ENCODE measurements at places on chromosomes 2 and 18.

DNA sequence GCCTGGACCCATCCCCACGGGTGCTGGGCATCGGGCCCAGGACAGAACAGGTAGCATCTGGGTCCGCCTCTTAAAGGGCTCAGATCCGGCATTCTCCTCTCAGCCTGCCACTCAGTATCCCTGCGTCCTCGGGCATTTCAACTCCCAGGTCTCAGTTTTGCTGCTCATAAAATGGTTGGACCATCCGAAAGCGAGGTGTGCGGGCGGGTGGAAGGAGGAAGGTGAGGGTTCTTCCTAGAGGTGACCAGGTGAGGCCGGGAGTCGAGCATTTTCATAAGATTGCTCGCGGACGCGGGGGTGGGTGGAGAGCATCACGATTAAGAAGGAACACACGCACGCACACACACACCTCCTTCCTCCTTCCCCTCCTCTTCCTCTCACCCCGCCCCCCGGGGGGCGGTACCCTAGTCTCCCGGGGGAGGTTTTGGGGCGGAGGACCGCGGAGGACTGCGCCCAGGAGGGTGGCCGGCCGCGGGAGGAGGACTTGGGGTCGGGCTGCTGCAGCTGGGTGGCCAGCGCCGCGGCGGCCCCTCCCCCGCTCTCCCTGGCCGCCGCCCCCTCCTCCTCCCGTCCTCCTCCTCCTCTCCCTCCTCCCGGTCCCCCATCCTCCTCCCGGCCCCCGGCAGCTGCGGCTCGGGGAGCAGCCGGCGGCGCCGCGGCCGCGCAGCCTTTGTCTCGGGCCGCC is 97.9 kb upstream of the GPR45 start:
- no peak for DNase-seq

GRCh38 chr2:180876506-180876905 is 103.9 kb upstream of the UBE2E3 start:
- DNase-seq: no peak

DNA sequence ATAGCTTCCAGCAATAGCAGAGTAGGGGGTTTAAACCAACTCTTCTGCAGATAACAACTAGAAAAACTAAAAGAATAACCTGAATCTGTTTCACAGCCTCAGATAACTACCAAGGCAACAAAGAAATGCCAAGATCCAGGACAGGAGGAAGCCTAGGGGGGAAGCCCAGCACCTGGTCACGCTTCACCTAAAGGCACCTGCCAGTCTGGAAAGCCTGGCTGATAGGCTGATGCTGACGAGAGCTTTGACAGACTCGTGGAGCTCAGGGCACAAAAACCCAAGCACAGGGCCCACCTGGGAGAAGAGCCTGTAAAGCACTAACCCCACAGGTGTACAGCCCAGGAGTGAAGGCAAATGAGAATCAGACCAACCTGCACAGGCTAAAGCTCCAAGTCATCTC is 22.6 kb downstream of the EIPR1 start:
- no peak for DNase-seq

GRCh38 chr2:238573065-238573778 is 146.5 kb downstream of the ASB1 start:
- no peak for DNase-seq

- no peak for DNase-seq
Measured at GRCh38 chr2:51997571-51997970, 965.6 kb upstream of the NRXN1 start.

DNA sequence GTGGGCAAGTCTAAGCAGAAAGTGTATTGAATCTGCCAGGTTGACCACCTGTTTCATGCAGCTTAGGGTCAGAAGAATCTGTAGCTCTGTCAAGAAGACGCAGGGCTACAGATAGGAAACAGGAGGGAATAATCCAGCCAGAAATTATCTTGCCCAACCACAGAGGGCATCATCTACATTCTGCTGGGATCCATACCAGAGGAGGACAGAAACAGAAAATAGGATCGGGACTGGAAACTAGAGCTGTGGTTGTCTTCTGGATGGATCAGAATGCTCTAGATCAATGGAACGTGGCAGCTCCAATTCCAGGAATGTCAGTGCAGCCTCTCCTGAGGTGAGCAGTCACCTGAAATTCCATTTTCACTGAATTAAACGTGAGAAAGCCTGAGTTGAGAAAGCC is 3.6 kb downstream of the SPATA3 start:
- no peak for DNase-seq

- DNase-seq: no peak
Measured at GRCh38 chr2:233118648-233119000, 58.5 kb downstream of the INPP5D start.

DNA sequence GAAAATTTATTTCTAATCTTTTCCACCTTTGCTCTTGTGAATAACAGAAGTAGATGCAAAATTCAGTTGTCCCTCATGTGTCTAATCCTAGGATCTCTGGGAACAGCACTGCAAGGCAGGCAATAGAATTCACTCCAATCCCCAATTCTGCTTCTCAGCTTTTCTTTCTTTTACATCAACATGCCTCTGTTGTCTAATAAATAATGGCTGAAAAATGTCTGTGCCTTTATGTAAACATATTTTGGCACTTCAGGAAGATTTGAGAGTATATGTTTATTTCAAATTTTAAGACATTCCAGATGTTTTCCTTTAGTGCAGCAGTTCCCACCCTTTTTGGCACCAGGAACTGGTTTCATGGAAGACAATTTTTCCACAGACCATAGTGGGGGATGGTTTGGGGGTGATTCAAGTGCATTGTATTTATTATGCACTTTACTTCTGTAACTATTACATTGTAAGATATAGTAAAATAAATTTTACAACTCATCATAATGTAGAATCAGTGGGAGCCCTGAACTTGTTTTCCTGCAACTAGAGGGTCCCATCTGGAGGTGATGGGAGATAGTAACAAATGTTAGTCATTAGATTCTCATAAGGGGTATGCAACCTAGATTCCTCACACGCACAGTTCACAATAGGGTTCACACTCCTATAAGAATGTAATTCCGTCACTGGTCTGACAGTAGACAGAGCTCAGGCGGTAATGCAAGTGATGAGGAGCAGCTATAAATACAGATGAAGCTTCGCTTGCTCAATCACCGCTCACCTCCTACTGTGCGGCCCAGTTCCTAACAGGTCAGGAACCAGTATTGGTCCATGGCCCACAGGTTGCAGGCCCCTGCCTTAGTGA is 590.3 kb upstream of the CNTNAP5 start:
- no peak for DNase-seq

DNA sequence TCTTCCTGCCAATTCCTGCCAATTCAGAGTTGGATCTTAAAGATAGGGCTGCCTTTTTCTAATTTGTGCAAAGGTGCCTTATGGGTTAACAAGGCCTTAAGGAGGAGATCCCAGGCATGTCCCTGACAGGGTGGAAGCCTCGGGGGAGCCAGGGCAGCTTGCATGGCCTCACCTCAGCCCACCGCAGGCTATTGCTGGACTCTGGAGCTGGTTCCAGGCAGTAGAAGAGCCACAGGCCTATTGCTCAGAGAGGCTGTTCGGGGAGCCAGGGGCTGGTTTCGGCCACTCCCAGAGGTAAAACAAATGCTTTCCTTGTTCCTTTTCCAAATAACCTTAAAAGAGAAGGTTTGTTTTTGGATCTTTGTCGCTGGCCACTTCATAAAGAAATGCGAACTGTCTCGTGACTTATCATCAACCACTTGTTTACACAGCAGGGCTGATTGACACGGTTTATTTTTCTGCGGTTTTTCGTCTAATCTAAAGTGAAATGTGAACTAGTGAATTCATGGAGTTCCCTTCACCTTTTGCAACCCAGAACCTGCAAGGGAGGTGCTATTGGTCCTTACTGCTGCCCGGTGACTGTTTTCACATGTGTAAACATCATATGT is 108.6 kb downstream of the APOB start:
- DNase-seq: no peak

GRCh38 chr18:12998332-12999060 is 7.3 kb downstream of the CEP192 start:
- no peak for DNase-seq

DNA sequence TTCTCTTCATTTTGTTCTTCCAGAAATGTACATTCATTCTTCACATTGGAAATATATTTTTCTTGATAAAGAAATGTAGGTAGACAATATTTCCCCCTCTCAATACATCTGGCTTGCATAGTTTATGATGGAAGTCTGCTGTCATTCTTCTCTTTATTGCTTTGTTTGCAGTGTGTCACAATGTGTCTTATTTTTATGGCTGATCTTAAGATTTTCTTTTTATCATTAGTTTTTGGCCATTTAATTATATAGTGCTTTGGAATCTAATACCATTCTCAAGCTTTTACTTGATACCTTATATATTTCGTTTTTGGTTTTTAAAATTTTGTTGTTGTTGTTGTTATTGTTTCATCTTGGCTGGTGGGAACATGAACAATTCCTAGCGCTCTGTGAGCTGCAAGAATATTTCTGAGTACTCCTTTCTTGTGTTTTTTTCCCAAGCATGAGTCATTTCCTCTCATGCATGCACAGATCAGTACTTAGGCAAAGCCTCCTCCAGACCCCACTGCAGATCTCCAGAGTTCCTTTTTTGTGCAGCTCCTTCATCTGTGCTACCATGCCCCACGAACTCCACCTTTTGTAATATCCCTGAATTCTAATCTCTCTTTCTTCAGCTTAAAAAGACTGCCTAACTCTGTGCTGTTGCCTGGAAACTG is 13.7 kb upstream of the MMADHC start:
- no peak for DNase-seq

- DNase-seq: no peak
Measured at GRCh38 chr2:24886126-24886501, 33.9 kb downstream of the ADCY3 start.

DNA sequence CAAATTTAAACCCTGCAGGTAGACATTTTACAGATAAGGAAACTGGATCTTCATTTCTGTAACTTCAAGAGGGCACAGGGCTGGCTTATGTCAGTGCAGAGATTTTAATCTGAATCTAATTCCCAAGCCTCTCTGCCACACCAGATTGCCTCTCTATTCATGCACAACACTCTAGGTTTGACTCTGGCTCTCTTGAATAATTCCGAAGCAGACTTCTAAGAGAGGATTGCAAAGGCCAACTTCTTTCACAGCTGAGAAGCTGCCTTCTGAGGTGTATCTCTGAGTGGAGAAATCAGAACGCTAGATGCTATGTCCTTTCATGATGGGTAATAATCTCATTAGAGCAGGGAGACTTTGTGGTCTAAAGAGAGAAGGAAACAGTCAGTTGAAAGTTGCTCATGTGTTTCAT is 20.1 kb upstream of the MGAT5 start:
- DNase-seq: no peak

DNA sequence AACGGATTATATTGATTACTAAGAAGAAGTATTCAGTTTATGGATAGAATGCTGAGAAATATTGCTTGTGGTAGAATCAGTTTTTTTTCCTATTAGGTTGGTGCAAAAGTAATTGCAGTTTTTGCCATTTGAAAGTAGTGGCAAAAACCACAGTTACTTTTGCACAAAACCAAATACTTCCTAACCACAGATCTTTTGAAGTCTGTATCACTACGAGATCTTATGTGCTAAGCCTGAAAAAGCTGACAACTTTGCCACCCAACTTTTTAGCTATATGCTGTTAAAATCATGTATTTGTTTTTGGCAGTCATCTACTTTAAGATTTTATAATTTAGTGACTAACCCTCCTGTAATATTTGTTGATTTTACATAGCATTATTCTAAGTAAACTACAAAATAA is 24.6 kb downstream of the DNAJC10 start:
- no peak for DNase-seq

GRCh38 chr2:37268111-37268510 is 36.7 kb downstream of the NDUFAF7 start:
- no peak for DNase-seq

- DNase-seq: no peak
Measured at GRCh38 chr2:100235581-100235980, 86.7 kb downstream of the LONRF2 start.

DNA sequence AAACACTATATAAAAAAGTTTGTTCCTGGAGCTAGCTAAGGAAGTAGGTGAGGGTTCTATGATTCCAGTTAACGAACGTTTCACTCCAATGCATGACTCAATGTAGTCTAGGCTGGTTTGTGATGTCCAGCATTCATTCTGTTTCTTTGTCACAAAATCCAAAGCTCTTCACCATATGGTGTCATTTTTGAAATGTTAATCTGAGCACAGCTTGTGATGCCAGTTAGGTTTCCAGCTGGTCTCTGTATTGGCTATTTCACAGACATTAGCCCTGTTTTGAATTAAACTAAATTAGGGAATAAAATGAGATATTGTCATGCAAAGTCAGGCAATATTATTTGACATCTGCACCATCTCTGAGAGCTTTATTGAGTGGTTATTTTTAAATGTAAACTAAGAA is 159.4 kb downstream of the RBM43 start:
- no peak for DNase-seq

DNA sequence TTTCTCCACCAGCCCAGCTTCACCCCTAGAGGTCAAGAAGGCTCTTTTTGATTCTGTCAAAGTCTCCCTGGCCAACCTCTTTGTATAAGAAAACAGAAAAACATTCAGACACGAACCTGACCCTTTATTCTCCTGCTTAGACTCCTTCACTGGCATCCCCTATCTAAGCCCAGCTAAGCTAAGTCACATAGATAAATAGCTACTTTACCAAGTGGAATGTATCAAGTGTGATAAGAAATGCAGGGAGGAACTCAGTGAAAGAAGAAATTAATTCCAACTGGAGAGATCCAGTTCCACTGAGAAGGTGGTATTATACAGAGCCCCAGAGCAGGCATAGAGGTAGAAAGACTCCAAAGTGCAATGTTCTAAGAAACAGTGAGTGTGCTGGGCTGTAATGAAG is 489.5 kb downstream of the TNS1 start:
- no peak for DNase-seq

- no peak for DNase-seq
Measured at GRCh38 chr2:37282746-37283145, 41.9 kb downstream of the PRKD3 start.

DNA sequence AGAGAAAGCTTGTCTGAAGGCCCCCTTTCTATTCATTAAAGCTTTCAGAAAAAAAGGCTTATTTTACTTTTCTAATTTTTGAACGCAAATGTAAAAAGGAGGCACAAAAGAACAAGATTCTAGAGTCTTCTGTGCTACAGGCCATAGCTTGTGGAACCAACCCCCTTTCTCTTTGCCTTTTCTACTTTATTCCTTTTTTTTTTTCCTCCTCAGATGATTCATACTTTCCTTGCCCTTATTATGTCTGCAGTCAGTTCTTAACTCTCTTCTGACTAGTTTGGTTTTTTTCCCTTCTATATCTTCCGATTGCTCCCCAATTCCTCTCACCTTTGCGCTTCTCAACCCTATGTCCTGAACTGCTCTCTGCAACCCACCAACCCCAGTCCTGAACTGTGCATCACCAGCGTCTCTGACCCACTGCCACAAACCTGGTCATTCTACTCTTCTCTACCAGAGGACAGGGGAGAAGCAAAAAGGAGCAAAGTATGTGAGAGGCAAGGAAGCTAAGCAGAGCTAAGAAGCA is 56.9 kb upstream of the WIPF1 start:
- DNase-seq: no peak

DNA sequence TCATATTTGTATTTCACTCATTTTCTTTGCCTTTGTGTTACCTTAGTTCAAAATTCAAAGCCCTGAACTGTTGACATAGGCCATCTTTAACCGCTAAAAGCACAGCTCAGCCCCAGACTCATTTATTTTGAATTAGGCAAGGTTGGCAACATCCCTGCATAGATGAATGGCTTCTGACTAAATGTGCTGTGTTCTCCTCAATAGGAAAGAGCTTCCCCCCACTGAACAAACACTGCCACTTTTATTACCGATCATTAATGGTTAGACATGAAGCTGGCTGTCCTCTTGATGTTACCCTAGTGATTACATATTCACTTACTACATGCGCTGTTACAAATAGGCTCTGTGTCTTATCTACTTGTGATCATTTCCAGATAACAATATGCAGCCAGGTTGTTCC is 170.7 kb downstream of the ADCYAP1 start:
- no peak for DNase-seq
